Lower leg skin (tissue), 4 donors: ENCODE measurements at places on chromosomes 5 and 9. TPM values are rescaled to one million over a fixed set of nuclear protein-coding genes. Genes with fewer than 3 reads are reported as not detected.
A peak's percentile ranks its signal among the peaks of the same experiment; 100 is the strongest.

DNA sequence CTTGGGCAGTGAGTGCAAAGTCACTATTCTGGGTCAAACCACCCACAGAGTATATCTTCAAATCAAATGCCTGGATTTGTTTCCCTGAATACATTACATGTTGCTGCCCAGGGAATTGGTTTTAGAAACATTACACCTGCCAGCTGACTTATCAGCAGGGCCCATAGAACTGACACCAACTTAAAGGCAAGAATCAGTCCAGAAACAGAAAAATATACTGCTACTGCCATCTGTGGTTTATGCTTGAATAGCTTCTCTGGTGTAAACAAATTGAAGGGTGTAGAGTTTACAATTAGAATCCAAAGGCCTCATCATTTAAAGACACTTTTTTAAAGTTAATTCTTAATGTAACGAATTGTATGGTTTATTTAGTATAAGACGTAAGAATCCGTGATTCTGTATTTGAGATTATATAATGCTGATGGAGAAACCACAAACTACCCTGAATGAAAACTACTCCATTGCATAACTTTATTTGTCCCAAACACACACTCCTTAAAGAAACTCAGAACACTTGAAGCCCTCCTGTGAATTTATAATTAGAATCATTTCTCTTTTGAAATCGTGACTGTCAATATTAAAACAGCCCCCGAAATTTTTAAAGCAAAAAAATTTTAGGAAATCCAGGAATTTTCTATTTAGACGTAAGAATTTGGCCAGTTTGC lies 6.2 kb downstream of the NR6A1 start:
- no peak for DNase-seq

DNA sequence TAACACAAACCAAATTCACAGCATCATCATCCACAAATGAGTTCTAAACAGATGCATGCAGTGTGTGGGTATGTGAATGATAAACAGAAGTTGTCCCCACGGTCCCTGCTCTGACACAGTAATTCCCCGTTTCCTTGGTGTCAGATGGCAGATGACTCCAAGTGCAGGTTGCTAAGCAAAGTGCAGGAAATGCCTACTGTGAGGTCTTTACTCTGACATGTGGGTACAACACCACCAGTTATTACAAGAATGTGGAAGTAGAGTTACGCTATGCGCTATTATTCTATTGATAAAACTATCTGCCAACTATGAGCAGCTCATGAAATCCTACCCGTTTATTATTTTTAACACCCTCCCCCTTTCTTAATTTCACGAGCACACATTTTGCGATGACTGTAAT lies 448.9 kb downstream of the BNC2 start:
- no peak for DNase-seq

DNA sequence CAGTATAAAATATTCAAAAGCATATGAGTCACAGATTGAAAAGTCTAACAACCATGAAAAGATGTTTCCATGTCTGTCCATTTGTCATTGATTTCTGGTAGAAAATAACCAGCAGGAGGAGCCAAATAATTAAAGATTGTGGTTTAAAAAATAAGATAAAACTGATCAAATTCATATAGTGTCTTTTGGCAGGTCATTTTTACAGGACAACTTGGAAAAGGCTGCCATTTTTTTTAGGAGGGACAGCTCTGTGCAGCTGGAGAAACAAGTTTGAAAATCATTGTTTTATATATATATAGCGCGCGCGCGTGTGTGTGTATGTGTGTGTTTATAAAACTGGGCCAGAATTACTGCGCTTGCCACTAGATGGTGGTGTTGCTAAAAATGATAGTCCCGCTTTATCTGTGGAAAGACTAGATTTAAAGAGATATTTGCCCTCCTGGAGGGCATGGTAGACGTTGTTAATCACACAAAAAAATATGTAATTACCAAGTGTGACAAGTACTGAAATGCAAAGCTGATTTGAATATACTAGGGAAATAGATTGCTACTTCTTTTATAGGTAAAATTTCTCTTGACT lies 1.3 kb upstream of the TRMO start:
- DNase-seq, result peak; percentile 87

- no peak for DNase-seq
Observed at GRCh38 chr5:137560420-137560819, 61.3 kb upstream of the SPOCK1 start.

GRCh38 chr9:123488722-123489321 lies 132.8 kb downstream of the CRB2 start:
- DNase-seq, result no peak

DNA sequence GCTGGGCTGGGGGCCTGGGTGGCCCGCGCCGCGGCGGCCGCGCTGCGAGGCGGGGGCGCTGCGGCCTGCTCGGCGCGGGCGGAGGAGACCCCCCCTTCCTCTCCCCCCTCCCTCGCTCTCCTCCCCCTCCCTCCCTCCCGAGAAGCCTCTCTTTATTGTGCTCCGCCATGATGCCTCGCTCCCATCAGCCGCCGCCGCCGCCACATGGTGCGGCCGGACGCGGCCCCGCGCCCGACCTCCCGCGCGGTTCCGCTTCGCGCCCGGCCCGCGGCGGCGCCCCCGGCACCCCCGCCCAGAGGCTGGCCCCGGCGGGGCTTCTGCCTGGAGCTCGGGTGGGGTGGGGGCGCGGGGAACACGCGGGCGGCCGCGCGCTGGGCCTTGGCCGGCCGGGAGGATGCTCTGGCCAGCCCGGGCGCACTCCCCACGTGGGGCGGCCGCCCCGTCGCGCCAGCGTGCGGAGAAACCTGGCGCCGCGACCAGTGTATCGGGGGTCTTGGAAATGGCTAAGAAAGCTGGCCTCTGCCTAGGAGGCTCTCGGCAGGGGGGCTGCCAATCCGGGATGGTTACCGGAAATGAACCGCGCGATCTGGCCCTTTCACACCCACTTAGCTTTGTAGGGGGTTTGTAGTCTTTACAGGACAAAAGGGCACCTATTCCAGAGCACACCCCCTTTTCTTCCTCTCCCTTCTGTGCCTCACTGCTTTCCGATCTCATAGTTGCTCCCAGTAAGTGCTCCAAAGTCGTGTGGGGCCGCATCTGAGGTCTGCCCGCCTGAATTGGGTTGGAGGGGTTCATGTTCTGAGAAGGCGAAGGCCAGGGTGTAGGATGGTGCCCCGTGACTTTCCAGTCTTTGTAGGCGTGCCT lies 1.0 kb downstream of the SET start:
- DNase-seq, result no peak

DNA sequence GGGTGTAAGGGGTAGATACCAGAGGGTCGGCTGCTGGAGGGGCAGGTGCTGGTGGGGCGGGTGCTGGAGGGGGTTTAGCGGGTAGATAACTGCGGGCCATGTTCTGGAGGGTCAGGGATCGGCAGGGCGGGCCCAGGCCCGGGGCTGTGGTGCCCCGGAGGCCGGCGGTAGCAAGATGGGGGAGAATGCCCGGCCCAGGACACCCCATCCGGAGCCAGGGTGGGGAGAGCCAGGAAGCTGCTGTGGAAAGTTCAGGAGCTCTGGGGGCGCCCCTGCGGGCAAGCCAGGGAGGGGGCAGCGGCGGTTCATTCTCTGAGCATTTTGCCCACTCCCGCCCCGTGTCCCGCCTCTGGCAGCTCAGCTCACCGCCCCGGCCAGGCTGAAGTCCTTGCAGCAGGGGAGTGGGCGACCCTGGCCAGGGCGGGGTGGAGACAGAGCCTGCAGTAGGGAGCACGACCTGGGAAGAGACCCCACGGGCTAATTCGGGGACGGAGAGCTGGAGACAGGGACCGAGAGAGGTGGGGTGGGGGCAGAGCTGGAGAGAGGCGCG lies 538 bp downstream of the PRRT1B start:
- DNase-seq, result no peak

FAM153A gene
- 9.3 TPM for total RNA-seq

LCN12 gene
- not detected for total RNA-seq

ACOT12 gene
- total RNA-seq, result not detected

KCNN2 gene
- total RNA-seq, result 1.2 TPM

NR3C1 gene
- 40.4 TPM for total RNA-seq
